Islet precursor cell (in vitro differentiated cells): ENCODE measurements at places on chromosomes 3 and 15.

DNA sequence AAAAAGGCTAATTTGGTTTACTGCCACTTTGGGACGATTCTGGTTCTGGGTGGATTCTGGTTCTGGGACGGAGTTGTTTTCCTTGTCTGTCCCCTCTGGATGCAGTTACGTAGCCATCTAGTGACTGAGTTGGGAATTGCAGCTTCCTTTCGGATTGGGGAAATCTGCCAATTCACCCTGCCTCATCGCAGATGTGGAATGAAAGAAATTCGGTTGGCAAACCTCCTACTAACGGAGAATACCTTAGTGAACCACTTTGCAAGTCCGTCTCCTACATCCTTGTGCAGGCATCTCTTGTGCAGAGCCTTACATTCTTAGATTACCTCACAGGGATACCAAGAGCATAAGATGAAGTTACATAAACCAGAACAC is 31.5 kb upstream of the AP4E1 start:
- DNase-seq: peak; percentile 92

DNA sequence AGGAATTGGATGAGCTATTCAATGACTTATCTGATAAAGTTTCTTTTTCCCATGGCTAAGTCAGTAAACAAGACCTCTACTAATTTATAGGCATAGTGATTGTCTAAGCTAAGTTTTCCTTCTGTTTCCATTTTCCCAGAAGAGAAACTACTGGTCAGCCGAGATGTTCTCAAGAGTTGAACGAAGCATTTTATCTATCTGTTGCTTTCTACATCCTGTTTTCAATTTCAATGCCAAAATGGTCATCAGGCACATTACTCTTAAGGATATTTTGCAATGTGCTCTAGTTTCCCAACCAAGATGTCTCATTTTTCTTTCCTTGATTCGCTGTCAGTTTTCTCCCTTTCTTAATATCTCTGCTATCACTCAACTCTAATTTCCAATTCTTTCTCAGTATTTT is 228.7 kb downstream of the MBNL1 start:
- no peak for DNase-seq

GRCh38 chr15:80904998-80905397 is 84.6 kb downstream of the MESD start:
- DNase-seq: no peak

- DNase-seq: peak; percentile 29
Observed at GRCh38 chr15:31135523-31135922, 34.0 kb upstream of the TRPM1 start.

- DNase-seq: no peak
Observed at GRCh38 chr3:38016847-38017444, 12.5 kb downstream of the PLCD1 start.

GRCh38 chr3:44235604-44236484 is 5.8 kb upstream of the TOPAZ1 start:
- DNase-seq: peak; percentile 83

DNA sequence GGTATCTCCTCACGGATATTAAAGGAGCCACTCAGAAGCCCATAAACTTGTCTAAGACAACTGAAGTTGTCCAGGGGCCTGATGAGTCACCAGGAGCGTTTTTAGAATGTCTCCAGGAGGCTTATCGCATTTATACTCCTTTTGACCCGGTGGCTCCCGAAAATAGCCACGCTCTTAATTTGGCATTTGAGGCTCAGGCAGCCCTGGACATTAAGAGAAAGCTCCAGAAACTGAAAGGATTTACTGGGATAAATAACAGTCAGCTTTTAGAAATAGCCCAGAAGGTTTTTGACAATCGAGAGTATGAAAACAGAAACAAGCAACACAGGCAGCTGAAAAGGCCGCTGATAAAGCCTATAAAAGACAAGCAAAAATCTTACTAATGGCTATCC is 4.1 kb downstream of the DET1 start:
- DNase-seq: no peak

GRCh38 chr3:119636891-119637611 is 23.3 kb downstream of the POPDC2 start:
- no peak for DNase-seq

DNA sequence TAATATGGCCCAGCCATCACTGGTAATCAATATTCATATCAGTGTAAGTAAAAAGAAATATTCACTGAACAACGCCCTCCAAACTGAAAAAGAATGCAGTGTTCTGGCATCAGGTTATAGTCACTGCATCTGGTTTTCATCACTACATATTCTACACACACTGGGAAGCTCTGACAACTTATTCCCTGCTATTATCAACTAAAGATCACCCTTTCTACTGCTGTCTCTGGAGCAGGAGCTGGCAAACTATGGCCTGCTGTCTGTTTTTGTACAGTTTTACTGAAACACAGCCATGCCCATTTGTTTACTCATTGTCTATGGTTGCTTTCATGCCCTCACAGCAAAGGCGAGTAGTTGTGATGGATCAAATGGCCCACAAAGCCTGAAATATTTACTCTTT is 35.3 kb downstream of the TUBGCP4 start:
- DNase-seq: no peak

- DNase-seq: no peak
Observed at GRCh38 chr15:70974004-70974832, 81.6 kb downstream of the LRRC49 start.

- DNase-seq: no peak
Observed at GRCh38 chr3:26280517-26280916, 342.1 kb upstream of the LRRC3B start.

DNA sequence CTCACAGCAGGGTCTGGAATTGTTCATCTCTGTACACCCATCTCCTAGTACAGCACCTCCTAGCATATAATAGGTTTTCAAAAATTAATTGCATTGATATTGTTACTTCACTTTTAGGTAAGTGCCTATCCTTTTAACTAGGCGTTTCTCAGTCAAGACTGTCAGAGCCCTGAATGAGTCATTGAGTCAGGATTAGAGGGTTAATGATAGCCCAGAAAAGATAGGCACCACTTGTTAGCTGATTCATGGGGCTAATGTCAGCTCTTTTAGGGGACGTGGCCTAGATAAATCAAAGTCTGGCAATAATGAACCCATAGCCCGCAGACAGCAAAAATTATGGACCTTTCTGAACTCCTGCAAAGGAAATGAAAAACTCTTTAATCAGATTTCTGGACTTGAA is 42.9 kb downstream of the TIMP4 start:
- DNase-seq: no peak
